NCI-H2081 (cell line): ENCODE measurements at places on chromosomes 6 and 20.
A peak's percentile ranks its signal among the peaks of the same experiment; 100 is the strongest.

- DNase-seq, result no peak
These were observed 512.6 kb downstream of the LMBRD1 start for GRCh38 chr6:69284176-69284730.

- no peak for DNase-seq
These were observed 100.0 kb upstream of the CARMIL1 start for GRCh38 chr6:25179051-25179778.

DNA sequence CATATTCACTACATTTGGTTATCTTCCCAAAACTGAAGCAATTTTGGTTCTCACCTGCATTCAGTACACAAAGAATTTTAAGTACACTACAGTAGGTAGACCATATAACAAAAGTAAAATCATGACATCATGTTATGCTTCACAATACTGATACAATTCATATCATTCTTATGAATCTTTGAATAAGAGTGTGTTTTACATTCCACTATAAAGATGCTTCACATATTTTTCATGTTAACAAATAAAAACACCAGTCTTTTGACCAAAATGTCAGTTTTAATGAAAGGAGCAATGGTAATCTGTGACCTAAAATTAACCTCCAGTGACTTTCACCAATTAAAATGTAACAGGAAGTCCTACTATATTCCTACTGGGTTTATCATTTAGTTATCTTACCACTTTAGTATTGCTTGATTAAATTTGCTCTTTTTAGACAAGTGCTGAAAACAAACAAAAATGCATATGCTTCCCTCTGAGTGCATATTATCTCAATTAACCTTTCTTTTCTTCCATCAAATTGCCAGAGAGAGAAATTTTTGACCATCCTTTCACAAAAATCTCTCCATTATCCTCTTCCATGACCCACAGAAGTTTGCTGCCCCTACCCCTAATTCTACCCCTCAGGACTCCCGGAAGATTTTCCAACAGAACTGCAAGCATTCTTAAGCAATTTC is 49.3 kb downstream of the PHIP start:
- no peak for DNase-seq

GRCh38 chr6:122081921-122082320 is 317.5 kb upstream of the HSF2 start:
- DNase-seq, result no peak

DNA sequence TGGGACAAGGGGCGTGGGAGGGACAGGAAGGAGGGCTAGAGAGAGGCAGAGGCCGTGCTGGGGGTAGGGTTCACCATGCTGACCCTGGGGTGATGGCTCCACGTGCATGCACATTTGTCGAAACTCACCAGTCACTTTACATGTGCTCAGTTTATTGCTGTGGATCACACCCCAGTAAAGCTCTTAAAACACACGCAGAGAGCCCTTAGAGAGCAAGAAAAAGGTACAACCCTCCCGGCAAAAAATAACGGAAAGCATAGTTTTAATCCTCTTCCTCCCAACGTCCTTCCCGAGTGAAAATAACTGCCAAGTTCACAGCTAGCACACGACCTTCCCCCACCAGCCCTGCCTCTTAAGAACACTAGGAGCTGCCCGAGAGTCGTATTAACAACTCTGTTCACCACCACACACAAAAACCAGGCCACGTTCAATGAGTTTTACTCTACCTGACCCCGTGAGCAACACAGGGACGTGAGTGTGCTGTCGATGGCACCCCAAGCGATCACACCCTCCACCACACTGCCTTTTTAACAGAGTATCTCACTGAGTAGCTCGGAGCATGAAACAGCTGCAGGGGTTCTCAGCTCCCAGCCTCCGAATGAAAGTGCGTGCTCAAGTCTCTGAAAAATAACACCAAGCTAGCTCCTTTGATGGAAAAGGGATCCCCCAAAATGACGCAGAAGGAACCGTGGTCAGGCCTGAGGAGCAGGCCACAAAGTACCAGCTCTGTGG is 39.7 kb downstream of the TAF4 start:
- DNase-seq, result no peak

GRCh38 chr20:53652090-53652858 is 58.6 kb upstream of the ZNF217 start:
- DNase-seq, result peak; percentile 0

DNA sequence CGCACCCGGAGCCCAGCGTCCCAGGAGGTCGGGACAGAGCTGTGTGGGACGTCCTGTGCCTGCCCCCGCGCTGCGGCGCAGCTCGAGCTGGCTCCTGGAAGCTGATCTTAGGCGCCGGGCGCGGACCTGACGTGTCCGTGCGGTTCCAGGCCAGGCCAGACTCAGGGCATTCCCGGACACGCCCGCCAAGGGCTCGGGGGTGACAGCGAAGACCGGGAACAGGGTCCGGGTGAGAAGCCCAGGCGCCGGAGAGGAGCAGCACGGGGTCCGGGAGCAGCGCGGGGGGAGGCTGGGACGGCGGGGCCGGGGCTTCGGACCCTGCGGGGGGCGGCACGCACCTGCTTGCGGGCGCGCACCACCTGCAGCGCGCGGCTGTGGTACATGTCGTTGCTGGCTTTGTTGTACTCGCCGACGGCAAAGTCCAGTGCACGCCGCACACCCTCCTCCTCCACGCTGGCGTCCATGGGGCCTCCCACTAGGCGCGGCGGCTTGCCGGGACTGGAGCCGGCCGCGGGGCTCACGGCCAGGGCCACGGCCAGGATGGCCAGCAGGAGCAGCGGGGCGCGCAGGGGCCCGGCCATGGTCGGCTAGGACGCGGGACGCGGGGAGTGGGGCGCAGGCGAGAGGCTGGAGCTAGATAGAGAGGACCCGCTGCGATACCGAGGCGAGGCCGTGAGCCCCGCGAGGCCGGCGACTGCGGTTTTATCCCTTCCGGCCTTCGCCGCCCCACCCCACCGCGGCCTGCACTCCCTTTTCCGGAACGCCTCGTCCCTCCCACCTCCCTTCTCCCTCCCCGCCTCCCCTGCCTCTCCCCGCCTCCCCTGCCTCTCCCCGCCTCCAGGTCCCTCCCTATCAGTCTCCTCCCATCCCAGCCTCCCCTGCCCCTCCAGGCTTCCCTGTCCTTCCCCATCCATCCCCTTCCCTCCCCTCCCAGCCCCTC is at the start of gene CST3:
TSS of gene CST3 (minus strand) at position 674 of the 940 bp plus-strand sequence. CDS start at position 581, 93 bp downstream.
- peak; percentile 86 for DNase-seq

GRCh38 chr6:152206072-152206818 is 398.8 kb downstream of the ESR1 start:
- DNase-seq, result no peak

DNA sequence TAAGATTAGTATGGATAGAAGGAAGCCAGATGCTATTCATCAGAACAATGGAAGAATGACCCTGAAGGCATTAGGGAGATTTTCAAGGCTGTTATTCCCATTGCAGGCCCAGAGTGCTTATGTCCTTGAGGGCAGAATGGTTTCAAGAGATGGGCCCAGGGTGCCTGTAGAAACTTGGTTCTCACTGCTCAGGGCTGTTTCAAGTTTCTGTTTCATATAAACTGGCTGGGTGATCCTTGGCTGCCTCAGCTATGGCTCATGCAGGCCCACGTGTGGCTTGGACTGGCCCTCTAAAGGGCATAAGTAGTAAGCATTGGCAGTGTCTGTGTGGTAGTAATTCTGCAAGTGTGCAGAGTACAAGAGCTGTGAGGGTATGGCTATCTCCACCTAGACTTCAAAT is 540.9 kb upstream of the MAN1A1 start:
- no peak for DNase-seq

- no peak for DNase-seq
These were observed 98.5 kb downstream of the INSM1 start for GRCh38 chr20:20466341-20466879.

- no peak for DNase-seq
These were observed 2.5 kb upstream of the TNFRSF6B start for GRCh38 chr20:63693733-63694583.

GRCh38 chr6:46078294-46078693 is 51.5 kb upstream of the ENPP4 start:
- DNase-seq, result no peak

- DNase-seq, result no peak
These were observed 6.3 kb upstream of the CSNK2A1 start for GRCh38 chr20:549722-550496.

GRCh38 chr20:50283922-50284810 is 93.5 kb downstream of the CEBPB start:
- no peak for DNase-seq

GRCh38 chr20:62753626-62754025 is 42.6 kb upstream of the MRGBP start:
- no peak for DNase-seq

DNA sequence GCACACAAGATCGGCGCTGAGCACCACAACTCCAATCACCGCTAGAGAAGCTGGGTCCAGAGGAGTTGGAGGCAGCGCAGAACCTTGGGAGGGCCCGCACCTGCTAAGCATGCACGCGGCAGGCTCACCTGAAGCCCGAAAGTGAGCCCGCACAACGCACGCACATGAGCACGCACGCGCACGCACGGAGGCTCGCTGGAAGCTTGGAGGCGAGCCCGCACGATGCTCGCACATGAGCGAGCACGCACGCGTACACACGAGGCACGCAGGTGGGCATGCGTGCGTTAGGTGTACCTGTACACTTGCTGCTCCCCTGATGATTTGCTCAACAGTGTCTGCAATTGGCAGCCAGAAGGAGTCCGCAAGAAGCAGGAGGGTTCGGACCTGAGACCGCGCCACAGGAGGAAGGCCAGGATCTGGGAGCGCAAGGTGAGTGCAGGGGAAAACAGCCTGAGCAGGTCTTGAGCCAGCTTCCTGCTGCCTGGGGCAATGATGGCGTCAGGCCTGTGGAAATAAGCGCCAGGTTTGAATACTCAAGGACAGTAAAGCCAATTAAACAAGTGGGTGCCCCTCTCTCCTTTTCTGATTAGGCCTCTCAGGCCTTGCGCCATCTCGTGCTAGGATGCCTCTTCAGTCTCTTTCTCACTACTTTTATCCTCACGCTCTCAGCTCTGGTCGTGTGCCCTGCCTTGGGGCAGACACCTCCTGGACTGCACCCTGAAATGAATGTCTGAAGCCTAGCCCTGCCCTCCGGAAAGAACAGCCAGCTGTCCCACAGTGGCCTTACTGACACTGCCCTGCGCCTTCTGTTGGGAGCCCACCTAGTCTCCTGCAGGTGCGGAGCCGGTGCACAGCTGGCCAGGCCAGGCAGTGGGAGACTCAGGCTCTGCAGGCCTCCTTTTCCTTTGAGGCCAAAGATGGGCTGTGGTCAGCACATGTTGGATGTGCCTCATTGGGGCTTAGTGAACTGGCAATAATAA is 340.4 kb downstream of the CDC5L start:
- DNase-seq, result no peak

- DNase-seq, result peak; percentile 40
These were observed at the start of gene MICAL1 for GRCh38 chr6:109455437-109456110. Gene MICAL1 (minus strand): TSS chr6:109455772. CDS start chr6:109454196, 1,576 bp downstream.

DNA sequence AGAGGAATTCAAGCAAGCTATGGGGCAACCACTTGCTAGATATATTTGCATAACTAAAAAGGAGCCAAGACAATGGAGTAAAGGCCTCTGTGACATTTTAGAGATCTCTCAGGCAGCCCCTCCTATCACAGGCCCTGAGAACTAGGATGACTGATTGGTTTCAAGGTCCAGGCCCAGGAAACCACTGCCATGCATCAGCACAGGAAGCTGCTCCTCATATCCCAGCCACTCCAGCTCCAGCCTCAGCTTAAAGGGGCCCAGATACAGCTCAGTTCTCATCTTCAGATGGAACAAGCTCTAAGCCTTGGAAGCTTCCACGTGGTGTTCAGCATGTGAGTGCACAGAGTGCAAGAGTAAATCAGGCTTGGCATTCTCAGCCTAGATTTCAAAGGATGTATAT is 21.1 kb upstream of the THBS2 start:
- DNase-seq, result no peak

GRCh38 chr20:59024111-59024530 is 4.9 kb downstream of the TUBB1 start:
- DNase-seq, result no peak
